ENCODE measurements at places on chromosomes 16 and 17. TPM values are rescaled to one million over a fixed set of nuclear protein-coding genes. Genes with fewer than 3 reads are reported as not detected.

Gene NEUROD2
- 0.06 TPM for polyA plus RNA-seq

Gene LYZL6
- polyA plus RNA-seq: not detected

Gene CARD14
- not detected for polyA plus RNA-seq

Gene RND2
- 0.06 TPM for polyA plus RNA-seq

Gene HOXB7
- not detected for polyA plus RNA-seq

Gene C16orf86
- 18.0 TPM for polyA plus RNA-seq

Gene CPNE2
- polyA plus RNA-seq: 1.5 TPM

Gene SMIM5
- 4.9 TPM for polyA plus RNA-seq

Gene KIF18B
- polyA plus RNA-seq: 0.48 TPM

Gene FOXO3B
- 1.8 TPM for polyA plus RNA-seq

Gene USP32
- polyA plus RNA-seq: 12.3 TPM

Gene MRPL58
- polyA plus RNA-seq: 21.6 TPM

Gene CCL7
- not detected for polyA plus RNA-seq

Gene NOTUM
- not detected for polyA plus RNA-seq

Gene C17orf58
- 0.82 TPM for polyA plus RNA-seq

Gene KRT32
- polyA plus RNA-seq: not detected

Gene TP53TG3
- not detected for polyA plus RNA-seq

Gene C17orf78
- not detected for polyA plus RNA-seq

Gene CHD9NB
- polyA plus RNA-seq: not detected

Gene PPM1D
- polyA plus RNA-seq: 6.5 TPM

Gene PRSS36
- 0.20 TPM for polyA plus RNA-seq

Gene NUTF2
- polyA plus RNA-seq: 39.6 TPM

All from B cell (primary cell).